ENCODE measurements at places on chromosomes 7 and 10. TPM values are rescaled to one million over a fixed set of nuclear protein-coding genes. Genes with fewer than 3 reads are reported as not detected.

THSD7A gene
- polyA plus RNA-seq, result 0.06 TPM

UCMA gene
- not detected for polyA plus RNA-seq

DNA sequence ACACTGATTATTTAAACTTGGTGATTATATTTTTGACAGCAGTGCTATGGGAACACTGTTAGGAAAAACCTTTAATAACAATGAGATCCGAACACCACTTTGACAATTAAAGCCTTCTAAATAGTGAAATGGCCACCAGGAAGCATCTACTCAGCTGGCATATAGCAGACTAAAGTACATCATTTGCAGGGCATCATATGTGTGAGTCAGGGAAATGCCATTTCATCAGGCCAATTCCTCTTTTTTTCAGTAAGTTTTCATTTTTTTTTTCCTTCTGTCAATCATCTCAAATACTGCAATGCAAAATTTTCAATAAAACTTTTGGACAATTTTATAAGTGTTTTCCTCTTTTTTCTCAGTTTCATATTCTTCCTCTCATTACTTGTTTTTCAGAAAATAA lies 521.4 kb upstream of the SEMA3D start:
- DNase-seq, result no peak

GRCh38 chr10:83274088-83274487 lies 865.2 kb upstream of the GHITM start:
- no peak for DNase-seq

DNA sequence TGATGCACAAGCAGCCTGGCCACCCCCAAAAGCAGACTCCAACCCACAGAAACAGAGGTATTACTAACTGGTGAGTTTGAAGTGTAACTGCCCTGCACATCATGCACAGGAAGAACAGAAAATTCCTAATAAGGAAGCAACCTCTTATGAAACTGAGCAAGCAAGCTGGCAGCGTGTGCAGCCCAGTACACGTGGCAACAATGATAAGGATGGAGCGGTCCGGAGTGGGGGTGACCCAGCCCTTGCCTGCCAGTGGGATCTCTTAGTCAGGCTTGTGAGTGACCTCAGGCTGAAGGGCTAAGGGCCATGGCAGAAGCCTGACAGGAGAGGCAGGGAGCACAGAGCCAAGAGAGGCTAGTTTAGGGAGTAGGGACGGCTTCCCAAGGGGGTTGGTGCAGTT lies 22.1 kb upstream of the AOAH start:
- no peak for DNase-seq

- DNase-seq, result peak; percentile 10
Observed at GRCh38 chr7:7180725-7181449, 1.5 kb upstream of the C1GALT1 start.

GRCh38 chr7:124459101-124460055 lies 306.2 kb downstream of the GPR37 start:
- no peak for DNase-seq

DNA sequence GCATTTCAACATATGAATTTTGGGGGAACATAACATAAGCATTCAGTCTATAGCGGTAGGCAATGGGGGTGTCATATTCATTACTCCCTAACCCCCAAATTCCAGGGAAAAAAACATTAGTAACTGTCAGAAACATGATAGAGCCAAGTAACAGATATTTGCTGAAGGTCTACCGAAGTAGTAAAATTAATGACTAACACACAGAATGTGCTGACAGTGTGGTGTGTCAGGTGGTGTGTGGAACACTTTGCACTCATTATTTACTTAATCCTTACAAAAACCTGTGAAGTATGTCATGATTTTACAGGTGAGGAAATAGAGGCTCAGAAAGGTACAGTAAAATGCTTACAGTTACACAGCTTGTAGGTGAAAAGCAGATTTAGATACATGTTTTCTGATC lies 85.4 kb upstream of the RHOBTB1 start:
- DNase-seq, result no peak

- no peak for DNase-seq
Observed at GRCh38 chr10:122130474-122131110, 140.5 kb upstream of the BTBD16 start.

DNA sequence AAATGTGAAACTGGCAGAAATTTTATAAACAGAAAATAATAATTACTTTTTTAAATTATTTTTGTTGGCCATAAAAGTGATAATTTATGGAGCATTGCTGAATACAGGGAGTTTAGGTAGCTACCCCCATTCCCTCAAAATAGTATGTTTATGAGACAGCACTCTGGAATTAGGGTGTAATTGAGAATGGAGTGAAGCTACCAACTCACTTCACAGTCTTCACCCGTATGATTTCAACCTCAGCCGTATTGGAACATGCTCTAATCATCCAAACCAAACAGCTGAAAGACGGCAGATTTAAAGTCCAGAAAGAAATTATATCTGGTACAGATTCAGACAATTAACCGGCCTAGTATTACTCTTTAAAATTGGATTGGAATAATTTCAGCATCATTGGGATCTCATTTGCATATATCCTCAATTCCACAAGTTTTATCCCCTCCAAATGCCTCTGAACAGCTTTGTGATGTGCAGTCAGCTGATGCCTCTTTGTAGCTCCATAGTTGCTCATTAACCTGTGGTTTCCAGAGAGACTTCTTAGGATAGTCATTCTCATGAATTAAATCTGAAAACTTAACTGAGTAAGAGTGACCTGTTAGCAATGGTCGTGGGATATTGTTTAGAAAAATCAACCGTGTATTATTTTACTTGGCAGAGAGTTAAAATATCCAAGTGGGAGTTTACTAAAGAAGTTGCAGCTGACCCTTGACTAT lies 59.1 kb upstream of the GJD4 start:
- no peak for DNase-seq

GRCh38 chr10:31401287-31401686 lies 82.3 kb downstream of the ZEB1 start:
- no peak for DNase-seq

GRCh38 chr7:130494431-130494858 lies 2.6 kb downstream of the MEST start:
- no peak for DNase-seq
